Ovary (tissue), 10 donors: ENCODE measurements at places on chromosomes 11 and 22.
A peak's percentile ranks its signal among the peaks of the same experiment; 100 is the strongest.

- DNase-seq = no peak
These were observed 693.4 kb upstream of the CCDC90B start for GRCh38 chr11:83979593-83979992.

GRCh38 chr11:15903246-15903645 lies 453.1 kb downstream of the SOX6 start:
- no peak for DNase-seq

DNA sequence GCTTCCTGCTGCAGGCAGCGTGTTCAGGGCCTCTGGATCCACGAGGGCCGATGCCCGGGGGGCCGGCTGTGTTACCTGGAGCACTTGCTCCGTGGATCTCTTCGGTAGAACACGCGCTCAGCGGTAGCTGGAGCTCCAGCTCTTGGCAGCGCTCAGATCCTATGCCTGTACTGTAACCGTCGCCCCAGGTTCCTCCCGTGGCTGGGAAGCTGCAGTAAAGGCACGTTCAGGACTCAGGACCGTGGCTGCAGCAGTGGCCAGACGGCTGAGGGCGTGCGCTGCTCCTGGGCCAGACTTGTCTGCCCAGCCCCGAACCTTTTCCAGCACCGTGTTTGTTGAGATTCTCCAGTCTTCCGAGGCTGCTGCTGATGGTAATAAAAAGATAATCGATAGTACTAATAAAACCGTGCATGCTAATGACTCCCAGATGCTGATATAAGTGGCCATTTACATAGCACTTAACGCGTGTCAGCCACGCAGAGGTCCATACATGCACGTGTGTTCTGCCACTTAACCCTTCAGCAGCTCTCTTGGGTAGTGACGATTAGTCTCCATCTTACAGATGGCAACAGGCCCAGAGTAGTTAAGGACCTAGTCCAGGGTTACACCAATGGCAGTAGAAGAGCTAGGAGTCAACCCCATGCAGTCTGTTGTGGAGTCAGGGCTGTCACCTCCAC lies 1.4 kb downstream of the MOV10L1 start:
- DNase-seq = no peak

DNA sequence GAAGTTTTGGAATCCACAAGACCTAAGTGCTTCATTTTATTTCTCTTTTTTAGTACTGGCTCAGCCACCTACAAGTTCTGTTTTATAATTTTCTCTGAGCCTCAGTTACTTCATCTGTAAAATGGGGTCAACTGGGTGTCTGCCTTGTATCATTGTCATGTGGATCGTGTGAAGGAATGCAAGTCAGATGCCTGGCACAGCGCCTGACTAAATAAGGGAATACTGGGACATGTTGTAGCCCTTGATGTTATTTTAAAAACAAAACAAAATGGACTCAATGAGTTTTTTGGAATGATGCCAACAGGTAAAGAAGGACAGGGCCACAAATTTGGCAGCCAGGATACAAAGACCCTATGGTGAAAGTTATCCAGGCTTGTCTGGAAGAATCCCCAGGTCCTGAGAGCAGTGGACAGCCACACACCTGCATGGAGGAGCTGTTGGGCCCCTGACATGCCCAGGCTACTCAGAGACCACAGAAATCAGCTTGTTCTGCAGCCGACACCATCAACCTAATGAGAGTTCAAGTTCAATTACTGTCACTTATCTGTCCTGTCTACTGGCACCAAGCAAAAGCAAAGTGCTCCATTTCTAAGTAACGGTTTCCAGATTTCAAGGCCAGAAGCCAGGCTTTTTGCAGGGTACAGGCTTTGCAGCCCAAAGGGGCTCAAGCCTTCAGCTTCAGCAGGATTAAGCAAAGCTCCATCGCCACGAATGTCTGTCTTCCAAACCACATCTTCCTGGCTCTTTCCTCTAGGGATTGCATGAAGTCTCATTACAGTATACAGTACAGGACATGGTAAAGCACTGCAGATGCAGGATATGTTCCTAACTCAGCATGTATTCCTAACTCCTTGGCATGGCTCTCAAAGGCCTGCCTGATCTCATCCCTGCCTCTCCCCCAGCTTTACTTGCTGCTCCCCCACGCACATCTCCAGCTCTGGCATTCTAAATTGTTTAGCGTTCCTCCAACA lies 18.4 kb downstream of the DKK3 start:
- no peak for DNase-seq

DNA sequence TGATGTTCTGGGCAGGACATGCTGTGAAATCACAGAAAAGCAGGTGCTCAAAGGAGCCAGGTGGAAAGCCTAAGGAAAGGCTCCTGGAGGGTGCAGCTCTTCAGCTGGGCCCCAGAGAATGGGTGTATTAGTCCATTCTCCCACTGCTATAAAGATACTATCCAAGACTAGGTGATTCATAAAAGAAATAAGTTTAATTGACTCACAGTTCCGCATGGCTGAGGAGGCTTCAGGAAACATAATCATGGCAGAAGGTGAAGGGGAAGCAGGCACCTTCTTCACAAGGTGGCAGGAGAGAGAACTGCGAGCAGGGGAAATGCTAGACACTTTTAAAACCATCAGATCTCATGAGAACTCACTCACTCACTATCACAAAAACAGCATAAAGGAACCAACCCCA lies 43.1 kb upstream of the DEUP1 start:
- no peak for DNase-seq

DNA sequence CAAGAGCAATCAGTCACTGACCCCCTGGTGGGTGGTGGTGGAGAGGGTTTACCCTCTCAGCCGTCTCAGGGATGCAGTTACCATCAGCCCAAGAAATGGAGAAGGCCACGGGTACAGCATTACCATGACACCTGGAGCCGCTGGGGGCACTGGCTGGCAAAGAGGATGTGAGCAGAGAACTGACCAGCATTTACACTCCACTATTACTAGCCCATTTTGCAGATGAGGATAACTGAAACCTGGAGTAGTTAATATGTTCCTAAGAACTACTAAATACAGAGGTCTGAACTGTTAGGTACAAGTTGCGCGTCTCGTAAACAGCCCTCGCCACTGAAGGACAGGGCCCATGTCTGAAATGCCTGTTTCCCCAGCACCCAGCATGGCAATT lies 79.0 kb downstream of the TIMP3 start:
- DNase-seq = peak; percentile 33

DNA sequence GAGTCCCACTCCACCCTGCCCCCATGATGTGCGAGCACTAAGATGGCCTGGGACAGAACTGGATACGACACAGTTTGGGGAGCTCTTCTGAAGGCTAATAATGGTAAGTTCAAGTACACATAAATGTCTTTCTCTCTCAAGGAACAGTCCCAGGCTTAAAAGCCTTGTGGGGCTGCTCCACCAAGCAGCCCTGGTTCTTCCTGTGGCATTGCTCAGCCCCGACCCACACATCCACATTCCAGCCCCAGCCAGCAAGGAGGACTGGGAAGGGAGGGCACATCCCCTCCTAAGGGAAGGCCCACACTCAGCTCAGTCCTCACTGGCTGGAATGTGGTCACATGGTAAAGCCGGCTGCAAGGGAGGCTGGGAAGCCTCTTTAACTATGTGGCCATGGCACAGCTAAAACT lies 13.3 kb upstream of the MB start:
- DNase-seq = no peak

DNA sequence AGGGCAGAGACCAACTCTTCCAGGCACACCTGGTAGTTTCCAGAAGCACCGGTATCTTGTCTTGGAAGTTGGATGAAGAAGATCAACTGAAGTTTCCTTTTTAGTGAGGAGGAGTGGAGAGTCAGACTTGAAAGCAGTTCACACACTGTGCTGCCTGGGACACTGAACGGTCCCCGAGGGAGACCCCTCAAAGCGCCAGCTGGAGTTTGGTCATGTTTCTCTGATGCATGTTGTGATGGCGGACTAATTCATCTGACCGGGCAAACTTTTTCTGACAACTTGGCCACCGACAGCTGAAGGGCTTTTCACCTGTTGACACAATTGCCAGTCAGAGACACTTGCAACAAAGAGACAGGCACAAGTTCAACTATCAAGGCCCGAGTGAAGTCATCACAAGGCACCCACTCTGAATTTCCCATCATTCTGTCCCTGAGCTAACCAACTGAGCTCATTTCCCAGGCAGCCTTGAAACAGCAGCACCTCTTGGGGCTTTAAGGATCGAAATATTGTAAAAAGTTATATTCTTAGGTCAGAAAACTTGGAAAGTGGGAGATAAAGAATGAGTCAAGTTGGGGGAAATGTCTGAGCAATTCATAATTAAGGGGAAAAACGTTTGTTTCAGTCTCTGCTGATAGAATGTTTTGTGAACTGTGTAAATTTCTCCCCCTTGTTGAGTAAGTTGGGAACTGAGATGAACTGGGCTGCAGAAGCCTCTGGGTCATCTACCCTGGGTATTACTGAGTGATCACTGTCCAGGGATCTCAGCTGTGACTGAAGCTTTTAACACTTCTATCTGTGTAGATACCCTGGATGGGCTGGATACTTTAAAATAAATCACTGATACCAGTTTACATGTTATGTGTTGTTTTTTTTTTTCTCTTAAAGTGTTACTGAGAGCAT lies 46.2 kb downstream of the WT1 start:
- no peak for DNase-seq

- DNase-seq = peak; percentile 52
These were observed 50.4 kb downstream of the FAM83F start for GRCh38 chr22:40044870-40045834.

- no peak for DNase-seq
These were observed 24.3 kb upstream of the MOB2 start for GRCh38 chr11:1510928-1511327.

DNA sequence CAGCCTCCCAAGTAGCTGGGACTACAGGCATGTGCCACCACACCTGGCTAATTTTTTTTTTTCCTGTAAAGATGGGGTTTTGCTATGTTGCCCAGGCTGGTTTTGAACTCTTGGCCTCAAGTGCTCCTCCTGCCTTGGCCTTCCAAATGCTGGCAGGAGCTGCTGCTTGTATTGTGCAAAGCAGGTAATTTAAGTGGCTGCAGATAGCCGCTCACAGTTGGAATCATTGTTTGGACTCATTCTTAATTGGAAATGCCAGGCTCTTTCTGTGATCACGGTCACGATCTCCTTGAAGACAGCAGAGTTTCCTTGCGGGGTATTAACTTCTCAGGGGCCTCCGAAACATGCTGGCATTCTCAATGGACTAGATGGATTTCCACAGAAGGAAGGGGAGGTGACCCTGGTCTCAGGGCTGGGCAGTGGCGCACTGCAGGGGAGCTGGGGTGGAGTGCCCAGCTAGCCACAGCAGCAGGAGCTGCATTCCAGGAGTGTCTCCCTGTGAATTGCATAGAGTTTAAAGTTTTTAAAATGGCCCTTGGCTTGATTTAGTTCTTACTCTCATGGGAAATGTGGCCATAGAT lies 136.1 kb downstream of the MORC2 start:
- DNase-seq = no peak

GRCh38 chr11:64447831-64448598 lies 89.1 kb downstream of the RPS6KA4 start:
- no peak for DNase-seq

DNA sequence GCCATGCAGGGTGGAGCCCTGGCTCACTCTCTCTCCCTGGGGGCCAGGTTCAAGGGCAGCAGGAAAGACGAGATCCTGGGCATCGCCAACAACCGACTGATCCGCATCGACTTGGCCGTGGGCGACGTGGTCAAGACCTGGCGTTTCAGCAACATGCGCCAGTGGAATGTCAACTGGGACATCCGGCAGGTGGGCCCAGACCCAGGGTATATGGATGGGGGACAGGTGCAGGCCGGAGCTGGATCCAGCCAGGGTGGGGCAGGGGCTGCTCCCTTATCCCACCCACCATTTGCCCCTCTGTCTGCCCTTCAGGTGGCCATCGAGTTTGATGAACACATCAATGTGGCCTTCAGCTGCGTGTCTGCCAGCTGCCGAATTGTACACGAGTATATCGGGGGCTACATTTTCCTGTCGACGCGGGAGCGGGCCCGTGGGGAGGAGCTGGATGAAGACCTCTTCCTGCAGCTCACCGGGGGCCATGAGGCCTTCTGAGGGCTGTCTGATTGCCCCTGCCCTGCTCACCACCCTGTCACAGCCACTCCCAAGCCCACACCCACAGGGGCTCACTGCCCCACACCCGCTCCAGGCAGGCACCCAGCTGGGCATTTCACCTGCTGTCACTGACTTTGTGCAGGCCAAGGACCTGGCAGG lies 2.9 kb downstream of the TRPT1 start:
- DNase-seq = peak; percentile 35

DNA sequence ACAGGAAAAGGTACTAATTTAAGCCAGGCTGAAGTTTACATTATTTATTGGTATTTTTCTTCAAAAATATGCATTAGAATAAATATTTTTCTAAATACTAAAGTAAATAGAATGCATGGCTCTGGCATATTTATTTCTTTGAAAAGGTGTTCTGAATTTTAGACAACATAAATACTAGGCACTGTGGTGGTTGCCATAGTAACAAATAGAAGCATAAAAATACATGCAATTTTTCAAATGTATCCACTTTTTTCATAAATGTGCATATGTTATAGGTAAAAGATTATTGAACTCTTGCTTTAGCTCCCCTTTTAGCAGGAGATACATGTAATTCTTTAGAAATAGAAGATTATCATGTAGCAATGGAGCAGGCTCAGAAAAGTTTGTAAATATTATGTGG lies 18.4 kb downstream of the DCDC1 start:
- no peak for DNase-seq

DNA sequence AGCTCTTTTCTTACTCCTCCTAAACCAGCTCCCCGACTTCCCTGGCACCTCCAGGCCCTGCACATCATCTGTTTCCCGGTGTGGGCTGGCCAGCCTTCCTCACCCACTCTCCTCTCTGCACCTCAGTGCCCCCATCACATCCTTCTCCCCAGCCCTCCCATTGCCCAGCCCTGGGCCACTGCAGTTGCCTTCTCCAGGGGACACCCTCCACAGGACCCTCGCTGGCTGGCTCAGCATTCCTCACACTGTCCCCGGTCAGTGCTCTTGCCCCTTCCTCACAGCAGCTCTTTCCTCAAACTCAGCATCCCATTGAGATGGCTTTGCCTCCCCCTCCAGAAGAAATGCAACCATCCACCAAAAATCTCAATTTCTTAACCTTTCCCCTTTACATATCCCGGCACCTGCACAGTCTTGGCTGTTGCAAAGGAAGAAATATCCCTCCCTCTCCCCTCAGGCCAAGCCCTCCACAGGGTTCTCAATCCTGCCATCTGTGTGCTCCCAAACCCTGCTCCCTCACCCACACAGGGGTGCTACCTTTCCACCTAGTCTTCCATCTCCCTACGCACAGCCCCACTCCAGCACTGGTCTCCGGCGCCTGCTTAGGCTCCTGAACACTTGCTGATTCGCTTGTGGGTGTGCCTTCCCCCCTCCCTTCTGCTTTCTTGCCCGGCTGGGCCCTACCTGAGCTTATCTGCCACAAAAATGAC lies 19.5 kb downstream of the RPL27A start:
- no peak for DNase-seq

DNA sequence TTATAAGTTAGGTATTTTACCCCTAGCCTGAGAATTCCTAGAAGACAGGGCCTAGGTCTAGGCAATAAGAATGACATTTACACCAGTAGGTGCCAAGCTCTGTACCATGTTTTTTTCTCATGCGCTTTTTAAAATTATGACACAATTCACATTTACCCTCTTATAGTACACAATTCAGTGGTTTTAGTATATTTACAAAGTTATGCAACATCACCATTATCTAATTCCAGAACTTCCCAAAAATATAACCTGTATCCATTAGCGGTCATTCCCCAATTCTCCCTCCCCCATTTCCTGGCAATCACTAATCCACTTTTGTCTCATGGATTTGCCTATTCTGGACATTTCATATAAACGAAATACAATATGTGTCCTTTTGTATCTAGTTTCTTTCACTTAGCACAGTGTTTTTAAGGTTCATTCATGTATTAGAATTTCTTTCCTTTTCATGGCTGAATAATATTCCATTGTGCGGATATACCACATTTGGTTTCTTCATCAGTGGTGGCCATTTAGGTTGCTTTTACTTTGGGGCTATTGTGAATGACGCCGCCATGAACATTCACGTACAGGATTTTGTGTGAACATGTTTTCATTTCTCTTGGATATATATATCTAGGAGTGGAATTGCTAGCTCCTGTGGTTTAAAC lies 92.4 kb downstream of the MICAL2 start:
- no peak for DNase-seq
